Activated CD8-positive, alpha-beta T cell treated with anti-CD3 and anti-CD28 coated beads for 36 hours (primary cell): ENCODE measurements at places on chromosomes 7 and 10. TPM values are rescaled to one million over a fixed set of nuclear protein-coding genes. Genes with fewer than 3 reads are reported as not detected.

GRCh38 chr7:156220078-156220605, 407.9 kb upstream of the SHH start:
- no peak for DNase-seq

Gene OIT3
- total RNA-seq = not detected

- no peak for DNase-seq
These were observed 16.5 kb downstream of the AVL9 start for GRCh38 chr7:32511791-32512190.

GRCh38 chr10:85531706-85532105, 834.9 kb downstream of the GRID1 start:
- no peak for DNase-seq
